ENCODE measurements at places on chromosomes 3 and 15. TPM values are rescaled to one million over a fixed set of nuclear protein-coding genes. Genes with fewer than 3 reads are reported as not detected.

DNA sequence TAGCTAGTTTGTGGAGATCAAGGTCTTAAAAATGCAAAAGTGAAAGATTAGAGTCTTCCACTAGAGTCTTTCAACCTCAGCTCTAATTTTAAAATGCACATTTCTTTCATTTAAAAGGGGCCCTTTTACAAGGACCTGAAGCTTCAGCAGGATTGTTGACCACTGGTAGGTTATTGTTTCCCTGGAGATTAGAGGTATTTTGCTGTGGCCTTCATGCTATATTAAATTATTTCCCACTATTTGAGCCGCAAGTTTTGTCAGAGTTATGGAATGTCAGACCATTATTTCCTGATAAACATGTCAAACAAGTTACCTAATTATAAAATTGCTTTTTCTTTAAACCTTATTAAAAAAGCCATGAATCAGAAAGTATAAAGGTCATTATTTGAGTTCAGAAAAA lies 103.1 kb upstream of the CCNL1 start:
- DNase-seq, result no peak
- no peak overlapping the region for H3K4me3 ChIP-seq
- no peaks in the 10 kb centered on the region for H3K36me3 ChIP-seq
- H3K4me1 ChIP-seq, result no peaks in the 10 kb centered on the region
- H3K27me3 ChIP-seq, result no peaks in the 10 kb centered on the region

TERC gene
- 204 TPM for total RNA-seq

SPATA12 gene
- total RNA-seq, result not detected

DNA sequence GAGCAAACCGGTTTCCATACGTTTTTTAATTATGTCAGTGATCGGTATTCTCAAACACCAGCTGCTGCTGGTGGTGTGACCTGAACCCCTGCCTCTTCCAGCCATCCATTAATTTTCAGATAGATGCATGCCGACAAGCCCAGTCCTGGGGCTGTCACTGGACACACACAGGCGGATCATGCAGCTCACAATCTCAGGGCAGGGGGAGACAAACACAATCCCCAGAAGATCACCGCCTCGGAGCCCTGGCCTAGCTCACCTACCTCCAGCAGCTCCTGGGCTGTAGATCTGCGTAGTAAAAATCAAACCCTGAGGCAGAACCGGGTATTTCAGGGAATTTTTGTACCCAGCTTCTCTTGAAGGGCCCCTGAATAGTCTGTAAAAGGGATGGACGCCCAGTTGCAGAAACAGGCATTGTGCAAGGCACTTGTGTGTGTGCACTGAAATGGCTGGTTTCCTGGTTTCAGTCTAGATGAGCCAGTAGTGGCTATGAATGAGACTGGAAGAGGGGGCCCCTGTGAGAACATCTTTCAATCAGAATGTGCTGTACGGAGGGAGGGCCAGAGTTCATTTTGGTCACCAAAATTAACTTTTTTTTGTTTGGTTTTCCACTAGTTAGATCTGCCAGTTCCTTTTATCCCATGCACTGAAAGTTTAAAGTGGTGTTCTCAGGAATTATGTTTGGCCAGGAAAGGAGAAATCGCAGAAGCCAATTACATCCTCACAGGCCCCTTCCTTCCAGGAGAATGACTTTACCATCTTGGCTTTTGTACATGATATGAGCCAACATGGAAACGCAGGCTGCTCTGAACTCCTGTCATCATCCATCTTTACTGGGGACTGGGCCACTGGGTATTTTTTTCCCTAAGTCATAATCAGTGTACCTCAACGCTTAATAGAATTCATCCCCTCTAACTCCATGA lies 55.0 kb upstream of the RPL32 start:
- peaks cover 19% of the 10 kb centered on the region for H3K4me1 ChIP-seq
- no peak for DNase-seq
- no peak overlapping the region for H3K4me3 ChIP-seq

- H3K27ac ChIP-seq, result no peak overlapping the region
- H3K4me1 ChIP-seq, result peaks cover under 1% of the 10 kb centered on the region
- no peaks in the 10 kb centered on the region for H3K27me3 ChIP-seq
- no peak for DNase-seq
- H3K36me3 ChIP-seq, result no peaks in the 10 kb centered on the region
- no peak overlapping the region for H3K4me3 ChIP-seq
These were observed 262.1 kb downstream of the XXYLT1 start for GRCh38 chr3:195008816-195009215.
